ENCODE measurements at places on chromosomes 7 and 10.

- no peak for DNase-seq
Observed at GRCh38 chr10:74453169-74453568, 302.1 kb downstream of the ADK start.

DNA sequence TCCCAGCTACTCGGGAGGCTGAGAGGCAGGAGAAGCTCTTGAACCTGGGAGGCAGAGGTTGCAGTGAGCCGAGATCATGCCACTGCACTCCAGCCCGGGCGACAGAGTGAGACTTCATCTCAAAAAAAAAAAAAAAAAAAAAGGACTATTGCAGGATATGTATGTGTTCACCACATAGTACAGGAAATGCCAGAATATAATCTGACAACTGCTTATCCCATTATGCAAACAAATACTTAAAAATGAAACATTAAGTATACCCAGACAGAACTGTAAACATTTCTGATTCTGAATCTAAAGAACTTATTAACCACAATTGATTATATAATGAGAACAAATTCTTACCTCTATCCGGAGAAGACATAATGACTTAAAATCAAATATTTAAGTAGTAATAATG is 18.7 kb downstream of the DKK1 start:
- no peak for DNase-seq

GRCh38 chr10:25083546-25084111 is 67.2 kb downstream of the THNSL1 start:
- no peak for DNase-seq

GRCh38 chr10:11631291-11631690 is 19.8 kb upstream of the USP6NL start:
- DNase-seq, result no peak

DNA sequence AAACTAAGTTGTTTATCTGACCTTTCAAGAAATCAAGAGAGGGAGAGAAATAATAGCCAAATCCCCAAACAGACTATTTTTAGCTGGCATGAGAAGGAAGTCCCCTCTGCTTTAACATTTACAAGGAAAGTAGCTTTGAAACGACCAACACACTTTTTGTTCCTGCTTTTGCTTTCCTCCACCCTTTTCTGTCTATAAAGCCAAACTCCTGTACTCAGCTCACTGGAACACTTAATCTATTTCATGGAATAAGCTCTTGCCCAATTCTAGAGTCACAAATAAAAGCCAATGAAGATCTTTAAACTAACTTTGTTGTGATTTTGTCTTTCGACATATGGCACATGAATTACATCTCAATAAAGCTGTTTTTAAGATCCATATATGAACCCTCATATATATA is 86.8 kb upstream of the CCDC71L start:
- no peak for DNase-seq

- DNase-seq, result no peak
Observed at GRCh38 chr7:80257756-80258155, 123.1 kb downstream of the GNAI1 start.

DNA sequence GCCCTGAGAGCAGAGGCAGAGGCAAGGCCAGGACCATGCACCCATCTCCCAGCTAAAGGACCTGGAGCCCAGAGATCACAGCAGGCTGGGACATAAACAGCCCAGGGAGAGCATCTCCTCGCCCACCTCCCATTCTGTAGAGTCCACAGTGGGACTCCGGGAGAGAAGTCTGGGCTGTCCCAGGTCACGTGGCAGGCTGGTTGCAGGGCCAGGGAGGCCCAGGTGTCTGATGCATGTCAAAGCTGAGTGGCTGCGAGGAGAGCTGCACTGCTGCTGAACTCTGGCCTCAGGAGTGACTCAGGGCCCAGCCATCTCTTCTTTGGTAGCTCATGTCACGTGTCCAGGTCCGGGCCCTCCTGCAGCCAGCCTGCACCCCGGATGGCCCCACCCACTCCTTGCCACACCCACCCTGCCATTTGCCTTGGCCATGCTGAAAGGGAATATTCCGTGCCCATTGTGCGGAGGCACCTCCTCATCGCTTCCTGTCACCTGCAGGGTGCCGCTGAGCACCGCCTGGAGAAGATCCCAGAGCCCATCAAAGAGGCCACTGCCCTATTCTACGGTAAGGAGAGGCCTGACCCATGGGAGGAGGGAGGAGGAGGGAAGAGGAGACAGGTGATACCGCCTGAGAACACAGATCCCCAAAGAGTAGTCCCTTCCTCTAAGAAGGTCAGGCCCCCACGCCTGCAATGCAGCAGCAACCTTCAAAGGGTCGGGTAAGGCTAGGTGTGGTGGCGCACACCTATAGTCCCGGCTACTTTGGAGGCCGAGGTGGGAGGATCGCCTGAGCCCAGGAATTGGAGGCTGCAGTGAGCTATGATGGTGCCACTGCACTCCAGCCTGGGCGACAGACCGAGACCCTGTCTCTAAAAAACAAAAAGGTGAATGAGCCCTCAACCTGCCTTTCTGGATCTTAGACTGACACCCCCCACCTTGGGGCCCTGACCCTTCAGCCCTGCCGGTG is 12.6 kb upstream of the SH2B2 start:
- no peak for DNase-seq

Measured in activated CD4-positive, CD25-positive, alpha-beta regulatory T cell (primary cell).